ENCODE measurements at places on chromosomes 3 and 15. TPM values are rescaled to one million over a fixed set of nuclear protein-coding genes. Genes with fewer than 3 reads are reported as not detected.

- DNase-seq = no peak
Observed at GRCh38 chr15:59400103-59400813, 27.6 kb upstream of the MYO1E start.

DNA sequence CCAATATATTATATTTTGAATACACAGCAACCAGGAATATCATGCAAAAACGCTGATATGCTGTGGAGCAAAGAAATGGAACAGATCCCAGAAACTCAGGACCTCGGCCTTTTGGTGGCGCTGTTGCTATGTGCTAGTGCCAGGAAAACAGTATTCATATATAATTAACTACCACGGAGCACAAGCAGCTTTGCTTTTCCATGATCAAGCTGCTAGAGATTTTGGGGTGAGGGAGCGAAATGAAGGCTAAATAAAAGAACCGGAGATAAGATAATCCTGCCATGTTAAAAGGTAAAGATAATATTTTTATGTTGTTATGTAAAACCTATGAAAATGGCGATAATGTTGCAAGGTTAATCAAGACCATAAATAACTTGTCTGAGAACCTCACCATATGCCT, 157.7 kb upstream of the FAM3D start:
- no peak for DNase-seq

SLC6A20 gene
- not detected for total RNA-seq

ITIH1 gene
- total RNA-seq = not detected

RETNLB gene
- not detected for total RNA-seq

CHL1 gene
- 24.8 TPM for total RNA-seq

LRRIQ4 gene
- total RNA-seq = not detected
